Neural crest cell (in vitro differentiated cells): ENCODE measurements at places on chromosomes 13 and 19. TPM values are rescaled to one million over a fixed set of nuclear protein-coding genes. Genes with fewer than 3 reads are reported as not detected.

- DNase-seq, result no peak
Measured at GRCh38 chr13:88764103-88764502, 1092.9 kb downstream of the SLITRK5 start.

- DNase-seq, result no peak
Measured at GRCh38 chr13:30864433-30865122, 41.5 kb upstream of the MEDAG start.

- DNase-seq, result peak; percentile 80
Measured at GRCh38 chr19:38514812-38515633, 81.5 kb downstream of the RYR1 start.

DNA sequence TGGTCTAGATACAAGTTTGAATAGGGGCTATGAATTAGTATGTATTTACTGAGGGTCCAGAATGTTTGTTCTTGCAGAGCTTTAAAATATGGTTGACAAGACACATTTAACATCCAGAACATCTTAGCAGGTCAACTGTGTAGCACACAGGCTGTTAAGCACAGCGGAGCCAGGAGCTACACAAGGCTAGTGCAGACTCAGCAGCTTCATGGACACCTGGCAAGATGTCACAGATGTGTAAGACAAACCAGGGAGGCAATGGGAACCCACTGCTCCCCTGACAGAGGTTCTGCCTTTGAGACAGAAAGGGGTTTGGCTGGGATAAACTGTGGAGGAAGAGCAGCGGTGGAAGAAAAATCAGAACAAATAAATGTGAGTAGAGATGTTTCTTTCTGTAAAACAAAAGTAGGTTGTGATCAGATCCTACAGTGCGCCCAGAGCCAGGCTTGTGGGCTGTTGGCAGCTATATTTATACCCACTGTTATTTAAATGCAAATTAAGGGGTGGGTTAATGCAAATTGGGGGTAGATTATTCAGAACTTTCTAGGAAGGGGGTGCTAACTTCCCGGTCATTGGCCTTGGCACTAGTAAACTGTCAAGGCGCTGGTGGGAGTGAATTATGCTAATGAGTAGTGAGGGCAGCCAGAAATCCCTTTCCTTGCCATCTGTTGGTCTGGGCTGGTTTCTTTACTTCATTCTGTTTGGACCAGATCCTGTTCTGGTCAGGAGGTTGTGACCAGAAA lies 33.0 kb downstream of the MIPEP start:
- DNase-seq, result no peak

DNA sequence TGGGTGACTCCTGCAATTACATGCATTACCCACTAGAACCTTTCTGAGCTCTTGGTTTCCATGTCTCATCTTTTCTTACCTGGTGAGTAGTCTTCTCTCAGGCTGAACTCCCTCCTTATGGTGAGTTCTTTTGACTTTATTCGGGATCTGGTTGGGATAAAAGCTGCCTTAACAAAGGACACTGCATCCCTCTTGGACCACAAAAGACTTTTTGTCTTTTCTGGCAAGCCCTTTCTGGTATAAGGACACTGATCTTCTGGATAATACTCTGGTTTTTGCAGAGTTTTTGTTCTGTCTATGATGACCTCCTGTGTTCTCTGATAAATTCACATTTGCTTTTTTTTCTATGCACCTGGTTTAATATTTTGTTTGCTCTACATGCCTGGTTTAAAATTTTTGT lies 66.7 kb downstream of the SLITRK1 start:
- no peak for DNase-seq

- no peak for DNase-seq
Measured at GRCh38 chr13:112583592-112584277, 4.2 kb downstream of the TUBGCP3 start.

- DNase-seq, result no peak
Measured at GRCh38 chr13:38135592-38135991, 214.1 kb upstream of the UFM1 start.

GRCh38 chr13:89740994-89741685 lies 1606.3 kb upstream of the MIR17HG start:
- no peak for DNase-seq

- DNase-seq, result peak; percentile 69
Measured at GRCh38 chr13:112062571-112063570, 4.1 kb upstream of the SOX1 start.

DNA sequence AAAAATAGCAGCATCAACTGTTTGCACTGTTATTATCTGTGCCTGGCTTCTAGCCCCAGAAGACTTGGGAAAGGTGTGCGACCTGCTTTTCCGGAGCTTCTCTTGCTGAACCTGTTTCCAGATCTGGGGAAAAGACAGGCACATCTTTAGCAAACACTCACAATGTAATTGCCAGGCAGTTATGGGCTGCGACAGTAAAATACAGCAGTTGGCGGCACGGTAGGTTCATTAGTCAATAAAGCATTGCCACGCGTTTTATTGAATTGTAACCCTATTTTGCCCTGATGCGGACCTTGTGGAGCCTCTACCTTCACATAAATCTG lies 223.7 kb upstream of the TSHZ3 start:
- no peak for DNase-seq

- no peak for DNase-seq
Measured at GRCh38 chr13:44051405-44051804, 171.7 kb downstream of the LACC1 start.

DNA sequence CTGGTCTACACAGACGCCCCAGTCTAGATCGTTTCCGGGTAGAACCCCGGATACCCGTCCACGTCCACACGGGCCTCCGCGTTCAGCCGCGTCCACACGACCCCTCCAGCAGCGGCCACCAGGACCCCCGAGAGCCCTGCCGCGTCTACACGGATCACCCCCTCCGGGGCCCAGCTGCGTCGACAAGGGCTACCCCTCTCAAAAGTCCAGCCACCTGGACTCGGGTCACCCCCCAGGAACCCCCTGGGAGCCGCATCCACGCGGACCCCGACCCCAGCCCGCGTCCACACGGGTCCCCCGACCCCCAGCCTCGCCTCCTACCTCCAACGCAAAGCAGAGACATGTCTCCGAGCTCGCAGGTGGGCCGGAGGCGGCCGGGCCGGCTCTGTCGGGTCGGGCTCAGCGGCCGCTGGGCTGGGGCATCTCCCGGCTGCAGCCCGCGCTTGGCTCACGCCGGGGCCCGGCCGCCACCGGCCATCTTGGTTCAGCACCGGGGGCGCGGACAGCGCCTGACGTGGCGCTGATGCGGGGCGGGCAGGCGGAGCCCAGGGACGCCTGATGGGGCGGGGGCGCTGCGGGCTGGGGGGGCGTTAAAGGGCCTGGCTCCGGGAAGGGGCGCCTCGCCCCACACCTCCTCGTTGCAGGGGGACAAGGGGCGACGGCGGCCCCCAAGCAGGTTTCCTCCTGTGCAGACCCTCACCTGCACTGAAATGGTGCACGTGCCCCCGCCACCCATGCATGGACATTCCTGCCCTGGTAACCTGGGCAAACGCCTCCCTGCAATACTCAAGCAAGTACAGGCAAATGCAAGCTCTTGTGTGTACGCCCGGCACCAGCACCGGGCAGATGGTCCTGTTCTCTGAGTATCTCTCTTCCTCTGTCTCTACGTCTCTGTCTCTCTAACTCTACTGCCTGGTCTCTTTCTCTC lies at the start of gene UNC13A:
Gene UNC13A, minus strand, starts transcription at position 498 of the 928 bp plus-strand sequence. Its CDS starts 155 bp downstream, at position 343.
- peak; percentile 78 for DNase-seq

DNA sequence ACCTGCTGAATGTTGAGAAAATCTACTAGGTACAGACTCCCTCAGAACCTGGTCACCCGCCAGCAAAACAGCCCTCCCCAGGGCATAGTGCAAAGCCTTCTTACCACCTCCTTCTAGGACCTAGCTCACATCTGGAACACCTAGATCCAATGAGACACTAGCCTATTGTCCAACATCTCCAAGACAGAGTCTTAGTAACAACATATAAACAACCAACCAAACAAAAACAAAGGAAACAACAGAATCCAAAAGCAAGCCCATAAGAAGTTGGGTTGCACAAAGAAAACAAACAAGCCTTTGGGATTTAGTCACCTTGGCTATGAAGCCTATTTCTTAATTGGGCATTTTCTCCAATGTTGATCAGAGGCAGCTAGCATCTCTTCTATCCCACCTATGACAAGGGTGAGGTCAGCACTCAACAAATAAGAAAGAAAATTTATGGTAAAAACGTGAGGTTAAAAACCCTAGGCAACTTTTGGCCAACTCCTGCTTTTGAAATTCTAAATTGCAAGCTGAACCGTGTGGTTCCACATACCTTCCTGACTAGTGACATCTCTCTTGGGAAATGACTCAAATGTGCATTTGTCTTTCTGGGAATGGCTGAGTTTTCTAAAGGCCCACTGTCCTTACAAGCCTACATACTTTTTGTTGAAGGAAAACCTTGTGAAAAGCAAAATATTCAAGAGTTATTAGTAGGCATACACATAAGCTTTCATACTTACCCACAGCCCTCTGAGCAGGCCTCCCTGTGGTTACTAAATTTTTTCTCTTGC lies 66.7 kb downstream of the FAM216B start:
- DNase-seq, result no peak

GRCh38 chr19:33424181-33424580 lies 50.7 kb downstream of the CEBPG start:
- no peak for DNase-seq

- DNase-seq, result peak; percentile 27
Measured at GRCh38 chr13:73708393-73708985, 425.7 kb downstream of the KLF12 start.

- no peak for DNase-seq
Measured at GRCh38 chr13:85283408-85283807, 515.8 kb downstream of the SLITRK6 start.

DNA sequence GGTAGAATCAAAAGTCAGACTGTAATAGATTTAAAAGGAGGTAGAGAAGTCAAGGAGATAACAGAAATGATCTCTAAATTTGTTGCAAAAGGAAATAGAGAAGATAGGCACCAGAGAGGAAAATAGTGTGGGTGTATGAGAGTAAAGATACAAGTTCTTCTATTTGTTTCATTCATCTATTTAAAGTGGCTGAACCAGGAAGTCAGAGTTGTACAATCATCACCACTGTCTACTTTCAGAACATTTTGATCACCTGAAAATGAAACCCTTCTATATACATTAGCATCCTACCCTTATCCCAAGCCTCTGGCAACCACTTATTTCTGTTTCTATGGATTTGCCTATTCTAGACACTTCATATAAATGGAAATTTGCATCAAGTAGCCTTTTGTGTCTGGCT lies 36.7 kb downstream of the INTS6 start:
- DNase-seq, result no peak

- DNase-seq, result no peak
Measured at GRCh38 chr13:29709407-29710069, 114.0 kb upstream of the SLC7A1 start.

DNA sequence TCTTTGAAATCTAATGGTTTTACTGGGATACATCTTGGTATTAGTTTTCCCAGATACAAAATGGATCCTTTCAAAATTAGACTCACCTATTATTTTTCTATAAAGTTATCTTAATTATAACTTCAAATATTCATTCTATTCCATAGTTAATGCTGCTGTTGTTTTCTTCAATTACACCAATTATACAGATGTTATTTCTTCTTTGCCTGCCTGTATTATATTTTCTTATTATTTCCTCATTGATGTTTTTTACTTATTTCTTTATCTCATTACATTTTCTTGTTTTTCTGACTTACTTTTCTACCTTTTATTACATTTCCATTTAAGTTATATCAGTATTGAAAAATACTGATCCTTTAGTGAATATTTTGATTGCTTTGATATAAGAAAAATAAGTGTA lies 40.9 kb downstream of the SPACA7 start:
- no peak for DNase-seq

GRCh38 chr19:51716925-51717324 lies 6.9 kb downstream of the HAS1 start:
- DNase-seq, result no peak

Gene PSG11
- total RNA-seq, result not detected in 2 replicates

Gene UGGT2
- total RNA-seq, result 31.5 and 32.9 TPM in 2 replicates

Gene OR7A17
- total RNA-seq, result not detected in 2 replicates

Gene EPS8L1
- 22.4 TPM in 2 replicates for total RNA-seq

Gene FFAR2
- not detected in 2 replicates for total RNA-seq

Gene TMPRSS9
- total RNA-seq, result 0.12 TPM in 1 of 2 replicates, not detected in the other

Gene MUC16
- total RNA-seq, result 0.02 TPM in 1 of 2 replicates, not detected in the other

Gene ZNF563
- total RNA-seq, result 1.6 and 2.4 TPM in 2 replicates

Gene CD22
- total RNA-seq, result not detected in 2 replicates

Gene EID2B
- 7.2 and 7.7 TPM in 2 replicates for total RNA-seq

Gene TNFRSF19
- 74.8 and 76.1 TPM in 2 replicates for total RNA-seq
